ENCODE measurements at places on chromosomes 5 and 9. TPM values are rescaled to one million over a fixed set of nuclear protein-coding genes. Genes with fewer than 3 reads are reported as not detected.
A peak's percentile ranks its signal among the peaks of the same experiment; 100 is the strongest.

DNA sequence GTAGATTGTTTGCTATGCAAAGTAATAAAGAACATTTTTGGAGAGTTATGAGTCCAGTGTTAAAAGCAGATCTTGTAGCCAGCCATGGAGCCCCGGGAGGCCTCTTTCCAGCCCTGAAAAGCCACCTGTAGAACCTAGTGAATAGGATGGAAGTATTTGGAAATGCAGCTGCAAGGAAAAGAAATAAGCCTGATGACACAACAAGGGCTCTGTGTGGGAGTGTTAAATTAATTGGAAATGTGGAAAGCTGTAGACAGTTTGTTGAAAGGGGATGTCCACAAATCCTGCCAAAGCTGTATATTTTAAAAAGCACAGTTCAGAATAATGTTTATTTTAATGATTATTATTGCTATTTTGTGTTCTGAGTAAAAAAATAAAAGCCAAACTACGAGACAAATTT is 152.5 kb upstream of the GHR start:
- DNase-seq: no peak

- no peak for DNase-seq
These were observed 20.4 kb downstream of the ADAMTS2 start for GRCh38 chr5:179324760-179325295.

GRCh38 chr9:113540466-113540865 is 76.9 kb downstream of the RGS3 start:
- DNase-seq: no peak

DNA sequence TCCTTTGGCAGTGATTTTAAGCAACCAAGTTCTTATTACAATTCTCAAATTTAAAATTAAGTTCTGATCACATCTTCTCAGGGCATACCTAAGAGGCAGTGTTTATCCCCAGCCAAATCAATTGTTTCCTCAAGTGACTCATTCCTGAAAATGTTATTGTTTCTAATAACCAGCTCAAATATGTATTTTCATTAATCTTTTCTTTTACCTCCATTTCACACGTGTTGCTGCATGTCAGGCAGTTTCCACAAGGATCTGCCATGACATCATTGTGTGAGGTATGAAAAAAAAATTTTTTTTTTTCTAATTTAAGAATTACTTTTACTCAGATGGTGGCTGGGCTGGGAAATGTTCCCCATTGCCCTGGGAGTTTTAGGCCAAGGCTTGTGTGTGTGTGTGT is 113.0 kb upstream of the NTRK2 start:
- DNase-seq: no peak

DNA sequence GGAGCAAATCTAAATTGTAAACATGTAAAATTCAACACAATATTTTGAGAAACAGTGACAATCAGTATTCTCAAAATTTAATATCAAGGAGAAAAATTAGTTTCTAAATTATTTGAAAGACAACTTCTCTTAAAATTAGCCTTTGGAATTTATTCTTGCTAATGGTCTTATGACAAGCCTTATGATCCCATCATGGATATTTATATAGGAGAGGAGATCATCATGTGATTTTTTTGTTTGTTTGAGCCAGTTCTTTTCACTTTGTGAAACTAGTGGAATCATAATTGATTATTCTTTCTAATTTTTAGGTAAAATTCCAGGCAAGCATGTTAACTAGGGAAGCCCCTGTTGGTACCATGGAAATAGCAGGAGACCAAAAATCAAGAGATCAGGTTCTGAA is 24.7 kb downstream of the DMXL1 start:
- DNase-seq: no peak

- DNase-seq: no peak
These were observed 129.5 kb downstream of the RGS3 start for GRCh38 chr9:113592876-113593575.

DNA sequence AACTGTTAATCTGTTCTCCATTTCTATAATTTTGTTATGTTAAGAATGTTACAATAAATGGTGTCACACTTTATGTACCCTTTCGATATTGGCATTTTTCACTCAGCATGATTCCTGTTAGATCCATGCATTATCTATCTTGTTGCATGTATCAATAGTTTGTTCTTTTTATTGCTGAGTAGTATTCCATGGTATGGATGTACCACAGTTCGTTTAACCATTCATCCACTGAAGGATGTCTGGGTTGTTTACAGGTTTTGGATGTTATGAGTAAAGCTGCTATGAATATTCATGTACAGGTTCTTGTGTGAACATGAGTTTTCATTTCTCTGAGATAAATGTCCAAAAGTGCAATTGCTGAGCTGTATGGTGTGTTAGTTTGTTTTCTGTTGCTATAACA is 26.3 kb upstream of the CCDC112 start:
- DNase-seq: no peak

- no peak for DNase-seq
These were observed 36.7 kb downstream of the ZNF618 start for GRCh38 chr9:113912816-113913215.

DNA sequence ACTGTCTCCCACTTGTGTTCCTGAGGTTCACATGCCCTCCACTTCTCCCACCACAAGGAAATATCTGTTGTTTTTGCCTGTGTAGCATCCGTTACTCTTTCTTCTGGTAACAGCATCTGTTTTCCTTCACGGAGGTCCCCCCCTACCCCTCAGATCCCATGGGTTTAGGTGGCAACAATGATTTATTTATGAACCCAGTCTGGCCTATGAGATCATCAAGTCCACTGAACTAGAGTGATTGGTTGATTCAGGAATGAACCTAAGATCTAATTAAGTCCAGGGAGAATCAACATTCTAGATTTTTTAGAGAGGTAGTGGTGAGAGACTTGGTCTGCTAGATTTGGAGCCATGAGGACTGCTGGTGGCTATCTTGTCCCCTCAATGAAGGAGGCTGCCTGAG is 166.8 kb downstream of the NR3C1 start:
- no peak for DNase-seq

- no peak for DNase-seq
These were observed 206.4 kb upstream of the TRIM32 start for GRCh38 chr9:116480700-116481099.

DNA sequence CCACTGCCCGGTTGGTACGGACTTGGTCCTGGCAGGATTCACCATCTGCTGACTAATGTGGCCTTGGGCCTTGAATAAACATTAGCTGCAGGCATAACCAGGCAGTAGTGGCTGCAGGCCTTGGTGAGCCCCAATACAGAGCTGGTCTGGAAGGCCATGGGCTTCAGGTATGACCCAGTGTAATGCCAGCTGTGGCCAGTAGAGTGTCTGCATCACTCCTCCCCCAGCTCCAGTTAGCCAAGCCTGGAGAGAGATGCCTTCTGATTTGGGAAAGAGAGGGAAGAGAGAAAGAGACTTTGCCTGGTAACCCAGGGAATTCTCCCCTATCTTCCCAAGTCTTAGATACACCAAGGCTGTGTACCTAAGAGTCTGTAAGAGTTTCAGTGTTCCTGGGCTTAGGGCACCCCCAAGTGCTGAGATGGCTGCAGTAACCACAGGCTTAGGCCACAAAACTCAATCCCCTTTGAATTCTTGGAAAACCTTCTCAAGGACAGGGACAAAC is 5.6 kb upstream of the C5 start:
- peak; percentile 51 for DNase-seq

DNA sequence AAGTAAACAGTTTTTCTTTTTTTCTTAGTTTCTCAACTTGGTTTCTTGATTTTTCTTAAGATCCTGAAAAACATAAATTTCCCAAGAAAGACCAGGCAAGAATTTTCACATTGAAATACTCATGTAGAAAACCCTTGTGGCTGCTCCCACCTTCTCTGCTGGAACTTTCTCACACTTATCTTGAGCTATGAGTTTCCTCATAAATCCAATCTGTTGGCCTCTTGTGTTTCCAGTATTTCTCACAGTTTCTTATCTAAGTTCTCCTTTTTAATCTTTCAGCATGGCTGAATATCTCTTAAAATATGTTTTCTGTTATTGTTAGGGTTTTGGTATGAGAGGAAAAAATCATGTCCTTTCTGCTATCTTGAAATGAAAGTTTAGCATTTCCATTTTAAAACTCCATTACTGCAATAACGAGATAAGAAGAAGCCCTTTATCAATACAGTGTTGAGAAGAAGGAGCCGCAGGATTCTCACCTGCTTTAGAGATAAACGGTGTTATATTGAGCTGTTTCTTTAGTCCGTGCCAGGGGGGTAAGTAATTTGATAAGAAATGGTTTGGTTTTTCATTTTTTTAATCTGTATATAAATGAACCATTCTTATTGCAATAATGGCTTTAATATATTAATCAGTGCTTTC is 89.3 kb downstream of the ALDH1A1 start:
- DNase-seq: no peak

GRCh38 chr5:154849264-154849785 is 1.1 kb downstream of the FAXDC2 start:
- DNase-seq: no peak

- no peak for DNase-seq
These were observed 65.9 kb downstream of the DAB2IP start for GRCh38 chr9:121717141-121717991.

DNA sequence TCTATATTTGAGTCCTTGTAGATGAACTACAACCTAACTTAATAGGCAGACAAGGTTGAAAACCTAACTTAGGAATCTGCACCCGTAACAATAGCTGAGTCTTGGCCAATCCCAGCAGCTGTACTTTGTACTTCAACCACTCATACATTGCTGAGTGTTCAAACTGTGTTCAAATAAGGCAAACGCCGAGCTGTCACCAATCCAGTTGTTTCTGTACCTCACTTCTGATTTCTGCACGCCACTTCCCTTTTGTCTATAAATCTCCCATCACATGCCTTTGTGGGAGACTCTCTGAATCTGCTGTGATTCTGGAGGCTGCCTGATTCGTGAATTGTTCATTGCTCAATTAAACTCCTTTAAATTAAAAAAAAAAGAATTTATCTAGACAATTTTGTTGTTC is 167.8 kb upstream of the TUT7 start:
- DNase-seq: no peak

GRCh38 chr9:35553670-35554543 is 51.2 kb upstream of the TESK1 start:
- DNase-seq: peak; percentile 77

- DNase-seq: no peak
These were observed 33.9 kb downstream of the GNAQ start for GRCh38 chr9:77997611-77998284.

- peak; percentile 26 for DNase-seq
These were observed 76.4 kb upstream of the FCN1 start for GRCh38 chr9:134993996-134994720.

DNA sequence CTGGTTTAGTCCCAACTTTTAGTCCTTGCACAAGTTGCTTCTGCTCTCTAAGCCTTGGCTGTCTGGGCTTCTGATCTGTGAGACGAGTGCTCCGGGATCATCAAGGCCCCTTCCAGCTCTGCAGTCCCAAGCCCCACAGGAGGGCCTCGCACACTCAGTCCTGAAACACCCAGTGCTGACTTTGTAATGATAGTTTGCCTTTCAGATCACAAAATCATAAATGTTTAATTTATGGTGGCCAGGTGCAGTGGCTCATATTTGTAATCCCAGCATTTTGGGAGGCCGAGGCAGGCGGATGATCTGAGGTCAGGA is 95.9 kb upstream of the SLC25A48 start:
- DNase-seq: no peak

- DNase-seq: no peak
These were observed 2.2 kb upstream of the S1PR3 start for GRCh38 chr9:88988796-88989641.

GRCh38 chr9:128361296-128361985 is 9.7 kb upstream of the URM1 start:
- no peak for DNase-seq

DNA sequence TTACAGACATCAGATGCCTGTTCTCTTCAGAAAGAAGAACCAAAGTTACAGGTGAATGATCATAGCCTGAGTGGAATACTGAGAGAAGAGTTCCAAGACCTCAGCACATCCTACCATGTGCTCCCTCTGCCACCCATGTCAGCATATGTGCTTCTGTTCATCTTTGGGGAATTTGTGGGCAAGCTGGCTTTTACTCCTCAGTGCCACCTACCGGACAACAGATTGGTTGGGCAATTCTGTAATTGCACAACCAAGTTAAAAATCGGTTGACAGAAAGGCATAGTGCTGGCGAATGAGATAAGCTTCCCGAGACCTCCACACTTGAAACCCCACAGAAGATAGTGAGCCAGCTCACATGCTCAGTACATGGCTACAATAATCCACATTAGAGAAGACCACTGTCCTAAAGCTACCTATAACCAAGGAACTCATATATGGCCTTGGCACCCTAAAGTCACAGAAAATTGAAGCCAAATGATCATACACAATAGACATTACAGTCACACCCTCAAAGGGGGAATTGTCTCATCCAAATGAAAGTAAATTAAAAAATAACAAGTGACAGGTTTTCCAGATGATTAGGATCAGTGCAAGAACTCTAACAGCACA is 1238.0 kb upstream of the NUDT12 start:
- no peak for DNase-seq

GRCh38 chr9:137077010-137077747 is at the start of gene UAP1L1:
TSS of gene UAP1L1 (plus strand) at chr9:137077517. CDS start at chr9:137077533, 16 bp downstream.
- peak; percentile 64 for DNase-seq

DNA sequence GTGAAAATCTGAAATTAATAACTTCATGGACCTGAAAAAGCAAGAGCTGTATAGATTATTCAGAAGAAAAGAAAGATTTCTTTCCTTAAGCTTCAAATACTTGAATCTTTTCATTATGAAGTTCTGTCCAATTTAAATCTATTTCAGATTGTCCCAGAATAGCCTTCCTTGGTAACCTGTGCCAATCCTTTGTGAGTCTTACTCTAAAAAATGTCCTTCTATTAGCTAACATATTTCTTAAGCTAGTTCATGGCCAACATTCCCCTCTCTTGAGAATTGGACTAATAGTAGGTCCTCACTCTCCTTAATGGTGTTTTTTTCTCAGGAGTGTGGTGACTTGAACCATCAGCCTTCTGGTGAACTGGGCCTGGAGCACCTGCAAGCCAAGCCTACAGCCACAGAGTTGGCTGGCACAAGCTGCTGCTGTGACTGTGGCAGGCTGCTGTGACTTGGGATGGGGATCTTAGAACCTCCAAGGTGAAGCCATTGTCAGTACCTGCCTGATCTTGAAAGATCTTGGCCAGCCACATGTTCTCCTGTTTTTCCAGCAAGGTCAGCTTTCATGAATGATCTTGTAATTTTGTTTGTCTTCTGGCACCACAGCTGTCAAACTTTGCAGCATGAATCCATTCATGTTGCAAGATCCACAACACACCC is 262.6 kb upstream of the MAP3K1 start:
- DNase-seq: no peak

Gene TNPO1
- total RNA-seq: 148 TPM

Gene ANKRD55
- total RNA-seq: 0.27 TPM

Gene LCN10
- total RNA-seq: not detected

Gene CATSPER3
- 0.61 TPM for total RNA-seq

Gene NDST1
- 110 TPM for total RNA-seq

Gene BRINP1
- not detected for total RNA-seq

Gene CDH18
- total RNA-seq: 0.32 TPM

Gene BHMT2
- total RNA-seq: not detected

Gene NEUROG1
- total RNA-seq: not detected

Gene IFNE
- total RNA-seq: 0.34 TPM

Gene PFN3
- total RNA-seq: not detected

Gene PALM2AKAP2
- total RNA-seq: 0.54 TPM

Gene HAND1
- total RNA-seq: 0.45 TPM

Gene ANKRD34B
- total RNA-seq: not detected

Gene GPR150
- 0.21 TPM for total RNA-seq

Gene PCDHGC4
- total RNA-seq: 0.39 TPM
